MV-4-11 (cell line): ENCODE measurements at places on chromosomes 4 and X.

GRCh38 chrX:109749207-109749606 lies 16.1 kb upstream of the ACSL4 start:
- no peak for DNase-seq

GRCh38 chr4:51842167-51842553 lies 793 bp upstream of the DCUN1D4 start:
- DNase-seq = peak; percentile 35

- DNase-seq = no peak
Observed at GRCh38 chr4:148430854-148431253, 11.4 kb downstream of the NR3C2 start.

- peak; percentile 75 for DNase-seq
Observed at GRCh38 chr4:6892190-6892908, 17.3 kb upstream of the TBC1D14 start.

GRCh38 chr4:2482693-2483092 lies 13.8 kb downstream of the RNF4 start:
- peak; percentile 44 for DNase-seq

GRCh38 chr4:2968381-2968780 lies 5.0 kb downstream of the GRK4 start:
- no peak for DNase-seq
